HL-60 (cell line): ENCODE measurements at places on chromosomes 7 and 10.
A peak's percentile ranks its signal among the peaks of the same experiment; 100 is the strongest.

DNA sequence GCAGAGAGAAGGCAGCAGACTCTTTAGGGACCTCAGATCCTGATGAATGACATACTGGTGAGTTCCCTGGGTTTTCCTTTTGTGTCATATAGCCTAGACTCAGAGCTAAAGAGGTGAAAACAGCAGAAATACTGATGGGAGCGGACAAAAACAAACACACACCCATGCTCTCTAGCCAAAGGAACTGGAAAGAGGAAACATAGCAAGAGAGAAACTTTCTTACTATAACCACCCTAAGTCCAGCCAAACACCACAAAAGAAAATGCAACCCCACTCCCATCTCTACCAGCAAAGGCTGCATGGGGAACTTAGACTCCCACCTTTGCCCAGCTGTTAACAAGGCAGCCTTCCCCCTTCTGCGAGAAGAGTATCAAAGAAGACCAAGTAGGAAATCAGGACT is 16.3 kb downstream of the GSAP start:
- DNase-seq: no peak

- no peak for DNase-seq
These were observed 50.1 kb upstream of the CRTAC1 start for GRCh38 chr10:98080494-98080893.

DNA sequence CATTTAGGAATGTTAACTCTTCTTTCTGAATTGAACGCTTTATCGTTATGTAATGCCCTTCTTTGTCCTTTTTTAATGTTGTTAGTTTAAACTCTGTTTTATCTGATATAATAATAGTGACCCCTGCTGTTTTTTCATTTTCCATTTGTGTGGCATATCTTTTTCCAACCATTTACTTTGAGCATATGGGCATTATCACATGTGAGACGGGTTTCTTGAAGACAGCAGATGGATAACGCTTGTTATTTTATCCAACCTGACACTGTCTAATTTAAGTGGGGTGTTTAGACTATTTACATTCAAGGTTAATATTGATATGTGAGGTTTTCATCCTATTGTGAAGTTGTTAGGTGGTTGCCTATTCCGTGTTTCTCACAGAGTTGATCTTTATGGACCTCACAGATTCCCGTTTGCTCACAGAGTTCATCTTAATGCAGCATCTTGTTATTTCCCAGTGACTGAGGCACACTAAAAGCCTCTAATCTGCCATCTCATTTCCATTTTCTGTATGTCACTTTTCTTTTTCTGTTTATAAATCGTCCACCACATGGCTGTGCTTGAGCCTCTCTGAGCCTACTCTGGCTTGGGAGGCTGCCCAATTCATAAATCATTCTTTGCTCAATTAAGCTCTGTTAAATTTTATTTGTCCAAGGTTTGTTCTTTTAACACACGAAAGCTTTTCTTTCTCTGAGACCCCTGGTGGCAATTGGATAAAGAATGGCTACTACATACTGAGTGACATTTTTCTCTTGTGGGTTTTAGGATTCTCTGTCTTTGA is 286.2 kb downstream of the HTR7 start:
- no peak for DNase-seq

DNA sequence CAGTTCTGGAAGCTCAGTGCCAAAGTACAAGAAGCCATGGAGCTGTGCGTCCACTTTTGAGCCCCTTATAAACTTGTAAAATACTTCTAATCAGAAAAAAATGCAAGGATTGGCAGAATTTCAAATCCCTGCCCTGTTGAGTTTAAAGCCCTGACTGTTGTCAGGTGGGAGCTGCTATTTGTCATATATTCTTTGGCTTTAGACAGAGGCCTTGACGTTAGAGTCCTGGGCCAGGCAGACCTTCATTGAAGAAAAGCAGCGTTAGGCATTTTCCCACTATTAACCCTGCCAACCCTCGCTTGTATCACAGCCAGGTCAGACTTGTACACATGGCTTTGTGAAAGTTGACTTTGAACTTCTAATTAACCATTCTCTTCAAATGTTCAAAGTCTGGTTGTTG is 155.4 kb downstream of the TWIST1 start:
- no peak for DNase-seq

DNA sequence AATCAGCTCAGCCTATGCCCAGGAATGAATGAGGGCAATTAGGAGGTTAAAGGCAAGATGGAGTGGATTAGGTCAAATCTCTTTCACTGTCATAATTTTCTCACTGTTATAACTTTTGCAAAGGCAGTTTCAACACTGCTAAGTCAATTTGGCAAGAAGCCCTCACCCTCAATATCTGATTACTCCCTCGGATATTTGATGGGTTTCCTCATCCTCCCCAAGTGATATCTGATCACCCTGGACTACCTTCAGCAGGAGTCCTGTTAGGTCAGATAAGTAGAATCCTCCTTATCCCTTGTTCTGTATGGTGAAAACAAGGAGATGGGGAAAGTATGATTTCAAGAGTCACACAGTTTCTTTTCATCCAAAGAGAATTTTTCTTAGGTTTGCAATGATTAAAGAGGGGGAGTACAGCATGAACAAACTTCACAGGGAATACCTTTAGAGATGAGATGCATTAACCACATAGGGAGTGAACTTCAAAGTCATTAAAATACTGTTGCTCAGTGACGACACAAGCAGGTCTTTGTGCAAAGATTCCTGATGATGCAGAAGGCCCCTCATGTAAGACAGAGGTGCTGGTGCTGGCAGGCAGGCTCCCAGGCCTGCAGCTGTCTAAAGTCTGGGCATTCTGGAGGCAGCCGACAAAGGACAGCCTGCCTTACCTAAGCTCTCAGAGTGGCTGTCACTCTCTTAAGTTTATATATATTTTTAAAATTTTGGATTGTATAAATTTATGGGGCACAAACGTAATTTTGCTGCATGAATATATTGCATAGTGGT is 75.4 kb upstream of the POM121L12 start:
- DNase-seq: no peak

- DNase-seq: peak; percentile 29
These were observed 255.3 kb downstream of the CELF2 start for GRCh38 chr10:11272915-11273389.

DNA sequence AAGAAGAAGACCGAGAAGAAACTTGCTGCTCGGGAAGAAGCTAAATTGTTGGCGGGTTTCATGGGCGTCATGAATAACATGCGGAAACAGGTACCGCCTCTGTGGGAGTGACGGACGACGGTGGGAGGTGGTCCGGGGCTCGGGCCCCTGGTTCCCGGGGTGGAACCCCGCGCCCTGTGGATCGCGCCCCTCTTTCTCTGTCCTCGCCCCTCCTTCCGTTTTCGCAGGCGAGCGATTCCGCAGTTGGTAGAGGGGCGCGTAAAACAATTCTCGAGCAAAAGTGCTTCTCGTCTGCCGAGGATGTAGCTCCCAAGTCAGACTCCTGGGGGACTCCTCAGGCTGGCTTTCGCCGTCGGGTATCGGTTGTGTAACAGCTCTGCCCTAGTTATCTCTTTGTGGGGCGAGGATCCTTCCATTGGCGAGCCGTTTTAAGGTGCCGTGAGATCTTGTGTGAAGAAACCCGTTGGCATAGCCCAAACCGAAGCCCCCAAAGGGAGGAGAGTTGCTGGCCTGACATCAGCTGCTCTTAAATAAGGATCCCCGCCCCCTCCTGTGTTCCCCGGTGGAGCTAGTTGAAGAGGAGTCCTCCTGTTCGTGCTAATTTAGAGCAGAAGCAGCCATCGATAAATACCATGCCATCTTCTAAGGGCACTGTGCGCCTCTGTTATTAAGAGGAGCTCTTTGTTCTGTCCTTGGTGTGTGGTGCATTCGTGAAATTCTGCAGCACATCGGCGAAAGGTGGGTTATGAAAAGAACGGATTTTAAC is 655 bp downstream of the KLHL7 start:
- DNase-seq: peak; percentile 60

GRCh38 chr7:100818366-100818765 is 9.0 kb downstream of the EPHB4 start:
- no peak for DNase-seq

GRCh38 chr10:122062831-122063674 is 74.1 kb downstream of the TACC2 start:
- DNase-seq: no peak

GRCh38 chr10:78173360-78174015 is 139.8 kb downstream of the RPS24 start:
- DNase-seq: no peak

GRCh38 chr10:88023676-88024075 is 160.3 kb downstream of the PTEN start:
- no peak for DNase-seq

- no peak for DNase-seq
These were observed 25.0 kb downstream of the ZFAND2A start for GRCh38 chr7:1134951-1135350.

DNA sequence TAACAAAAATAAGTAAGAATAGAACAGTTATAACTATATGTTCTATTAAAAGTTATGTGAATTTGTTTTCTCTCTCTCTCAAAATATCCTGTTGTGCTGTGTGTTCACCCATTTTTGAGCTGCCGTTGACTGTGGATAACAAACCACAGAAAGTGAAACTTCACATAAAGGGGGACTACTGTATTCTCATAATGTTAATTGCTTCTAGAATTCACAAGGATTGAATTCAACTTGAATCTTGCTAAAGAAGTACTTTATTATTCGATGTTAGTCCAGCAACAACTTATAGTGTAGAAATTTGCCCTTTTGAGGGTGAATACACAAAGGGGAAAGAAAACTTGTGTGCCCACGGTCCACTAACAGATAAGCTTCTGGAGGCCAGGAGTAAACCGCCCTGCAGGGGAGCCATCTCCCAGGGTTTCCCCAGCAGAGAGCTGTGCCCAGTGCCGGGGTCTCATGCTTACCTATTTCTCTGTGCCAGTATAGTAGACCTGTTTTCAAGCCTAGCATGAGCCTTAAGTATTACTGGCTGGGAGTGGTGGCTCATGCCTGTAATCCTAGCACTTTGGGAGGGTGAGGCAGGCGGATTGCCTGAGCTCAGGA is 87.1 kb downstream of the KAT6B start:
- no peak for DNase-seq

DNA sequence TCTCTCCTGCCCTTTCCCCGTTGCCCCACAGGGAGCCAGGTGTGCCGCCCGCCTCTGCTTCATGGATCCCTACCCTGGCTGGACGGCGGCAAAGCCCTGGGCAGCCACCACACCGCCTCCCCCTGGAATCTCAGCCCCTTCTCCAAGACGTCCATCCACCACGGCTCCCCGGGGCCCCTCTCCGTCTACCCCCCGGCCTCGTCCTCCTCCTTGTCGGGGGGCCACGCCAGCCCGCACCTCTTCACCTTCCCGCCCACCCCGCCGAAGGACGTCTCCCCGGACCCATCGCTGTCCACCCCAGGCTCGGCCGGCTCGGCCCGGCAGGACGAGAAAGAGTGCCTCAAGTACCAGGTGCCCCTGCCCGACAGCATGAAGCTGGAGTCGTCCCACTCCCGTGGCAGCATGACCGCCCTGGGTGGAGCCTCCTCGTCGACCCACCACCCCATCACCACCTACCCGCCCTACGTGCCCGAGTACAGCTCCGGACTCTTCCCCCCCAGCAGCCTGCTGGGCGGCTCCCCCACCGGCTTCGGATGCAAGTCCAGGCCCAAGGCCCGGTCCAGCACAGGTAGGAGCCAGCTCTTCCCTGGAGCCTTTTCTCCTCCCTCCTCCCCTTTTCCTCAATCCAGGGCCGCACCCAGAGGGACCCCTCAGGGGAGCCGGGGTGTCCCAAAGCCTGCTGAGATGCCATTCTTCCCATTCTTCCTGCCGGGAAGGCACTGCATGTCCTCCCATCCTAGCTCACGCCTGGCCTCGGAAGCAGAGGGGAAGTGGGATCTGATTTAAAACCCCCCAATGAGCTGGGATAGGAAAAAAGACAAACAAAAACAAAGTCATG is 4.0 kb downstream of the GATA3 start:
- no peak for DNase-seq

DNA sequence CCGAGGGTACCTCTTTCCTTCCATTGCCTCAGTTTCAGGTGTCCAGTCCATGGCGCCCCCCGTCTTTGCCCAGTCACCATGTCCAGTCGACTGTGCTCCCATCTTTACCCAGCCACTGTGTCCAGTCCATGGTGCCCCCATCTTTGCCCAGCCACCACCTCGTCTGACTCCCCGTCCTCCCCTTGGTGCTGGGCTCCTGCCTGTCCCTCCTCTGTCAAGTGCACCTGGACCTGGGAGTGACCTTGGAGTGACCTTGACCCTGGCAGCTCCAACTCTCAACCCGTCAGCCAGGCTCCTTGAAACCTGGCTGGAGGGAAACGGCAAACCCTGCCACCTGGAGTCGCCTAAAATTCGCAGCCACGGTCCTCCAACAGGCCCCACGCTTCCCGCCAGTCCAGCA is 180.2 kb downstream of the ADARB2 start:
- no peak for DNase-seq

DNA sequence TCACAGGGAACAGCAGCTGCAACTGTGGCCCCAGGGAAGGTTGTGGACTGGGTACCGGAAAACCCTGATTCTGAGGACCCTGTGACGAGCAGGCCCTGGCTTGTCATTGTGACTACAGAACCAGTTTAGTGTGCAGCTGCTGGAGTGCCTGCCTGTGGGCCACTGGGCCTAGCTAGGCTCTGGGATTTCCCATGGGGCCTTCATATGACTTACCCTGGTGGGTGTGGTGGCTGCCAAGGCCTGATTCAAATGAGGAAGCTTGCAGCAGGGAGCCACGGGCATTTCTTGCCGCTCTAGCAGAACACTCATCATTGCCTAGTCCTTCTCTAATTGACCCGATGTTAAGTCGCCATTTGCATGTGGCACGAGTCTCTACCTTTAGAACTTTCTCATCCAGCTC is 14.7 kb upstream of the CAMK2G start:
- no peak for DNase-seq

- DNase-seq: no peak
These were observed 80.4 kb upstream of the ANK3 start for GRCh38 chr10:60470091-60470490.

DNA sequence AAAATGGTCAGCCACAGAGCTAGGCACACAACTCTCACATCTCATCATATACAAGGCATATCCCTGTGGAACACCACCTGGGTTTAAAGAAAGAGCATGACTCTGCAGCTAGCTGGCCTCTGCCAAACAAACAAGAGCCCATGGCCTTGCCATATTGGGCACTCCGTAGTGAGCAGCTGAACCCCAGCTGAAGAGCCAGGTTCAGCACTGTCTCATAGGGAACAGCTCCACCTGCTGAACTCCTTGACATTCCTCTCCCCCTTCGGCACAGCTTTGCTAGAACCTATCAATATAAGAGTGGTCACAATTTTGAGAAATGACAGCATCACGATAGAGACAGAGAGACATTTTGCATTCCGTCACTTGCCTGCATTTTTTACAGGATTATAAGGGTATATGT is 20.0 kb downstream of the SORCS1 start:
- no peak for DNase-seq
